ENCODE measurements at places on chromosomes 3 and 15.
A peak's percentile ranks its signal among the peaks of the same experiment; 100 is the strongest.

GRCh38 chr15:23797747-23798446, 110.8 kb upstream of the NDN start:
- DNase-seq = no peak

DNA sequence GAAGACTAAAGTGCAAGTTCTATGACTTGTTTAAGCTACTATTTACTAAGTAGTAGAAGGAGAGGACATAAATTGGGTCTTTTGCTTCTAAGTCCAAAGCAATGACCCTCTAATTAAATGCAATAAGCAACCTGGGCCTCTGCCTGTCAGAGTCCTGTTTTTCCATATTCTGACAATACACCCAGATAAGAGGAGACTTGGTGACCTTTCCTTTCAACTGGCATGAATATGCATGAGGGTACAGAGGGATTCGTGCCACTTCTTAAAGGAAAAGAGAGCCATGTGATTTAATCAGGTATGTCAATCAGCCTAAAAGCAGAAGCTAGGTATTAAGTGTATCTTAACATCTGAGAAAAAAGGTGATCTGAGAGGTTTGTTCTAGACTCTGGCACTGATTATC, 50.7 kb upstream of the FGF7 start:
- DNase-seq = no peak

GRCh38 chr15:80887148-80887547, 102.5 kb downstream of the MESD start:
- DNase-seq = no peak

DNA sequence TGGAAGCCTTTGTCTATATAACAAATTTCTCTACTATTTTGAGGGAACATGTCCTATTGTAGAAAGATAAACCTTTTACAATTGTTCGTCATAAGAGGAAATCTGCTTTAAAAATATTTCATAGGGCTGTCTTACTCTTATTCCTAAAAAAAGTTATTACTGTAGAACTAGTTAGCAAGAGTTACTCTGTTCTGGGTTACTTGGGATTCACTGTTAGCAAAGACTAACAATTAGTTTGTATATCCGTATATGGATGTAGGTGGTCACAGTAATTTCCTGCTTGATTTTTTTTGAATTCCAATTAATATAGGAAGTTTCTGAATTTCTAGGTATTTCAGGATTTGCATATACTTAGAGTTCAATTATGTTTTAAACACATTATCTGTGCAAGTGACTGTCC, 413.5 kb downstream of the RBMS3 start:
- no peak for DNase-seq

- no peak for DNase-seq
Observed at GRCh38 chr15:101407439-101407838, 82.1 kb downstream of the PCSK6 start.

DNA sequence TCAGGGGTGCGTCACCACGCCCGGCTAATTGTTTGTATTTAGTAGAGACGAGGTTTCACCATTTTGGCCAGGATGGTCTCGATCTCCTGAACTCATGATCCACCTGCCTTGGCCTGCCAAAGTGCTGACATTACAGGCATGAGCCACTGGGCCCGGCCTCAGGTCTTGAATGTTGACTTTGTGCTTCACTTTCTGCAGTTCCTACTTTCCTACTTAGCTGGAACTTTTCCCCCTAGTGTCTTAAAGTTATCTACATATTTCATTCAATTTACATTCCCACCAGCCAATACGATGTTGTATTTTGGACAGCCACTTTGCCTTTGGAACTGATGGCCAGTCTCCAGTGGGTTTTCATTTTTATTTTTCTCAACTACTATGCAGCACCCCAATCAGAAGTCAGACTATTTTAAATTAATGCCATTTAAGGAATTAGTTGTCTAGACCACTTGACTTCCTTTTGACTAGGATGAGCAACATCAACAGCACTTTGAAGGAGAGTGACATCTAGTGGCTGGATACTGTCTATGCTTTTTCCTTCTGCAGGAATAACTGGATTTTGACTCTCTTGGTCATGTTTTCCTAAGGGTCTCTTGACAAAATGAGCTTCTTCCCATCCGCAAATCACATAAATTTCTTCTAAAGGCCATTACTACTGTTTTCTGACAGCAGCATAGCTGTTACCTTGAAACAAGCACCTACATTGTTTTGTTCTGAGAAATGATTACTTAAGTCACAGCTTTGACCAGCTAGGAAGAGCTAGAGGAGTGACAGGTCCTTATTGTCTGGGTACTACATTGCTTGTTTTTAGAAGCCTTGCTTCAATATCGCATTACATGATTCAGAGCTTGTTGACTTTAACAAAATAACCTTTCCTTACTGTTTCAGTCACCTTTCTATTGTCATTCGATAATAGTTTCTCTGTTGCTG, 140.2 kb downstream of the ITPR1 start:
- DNase-seq = no peak

DNA sequence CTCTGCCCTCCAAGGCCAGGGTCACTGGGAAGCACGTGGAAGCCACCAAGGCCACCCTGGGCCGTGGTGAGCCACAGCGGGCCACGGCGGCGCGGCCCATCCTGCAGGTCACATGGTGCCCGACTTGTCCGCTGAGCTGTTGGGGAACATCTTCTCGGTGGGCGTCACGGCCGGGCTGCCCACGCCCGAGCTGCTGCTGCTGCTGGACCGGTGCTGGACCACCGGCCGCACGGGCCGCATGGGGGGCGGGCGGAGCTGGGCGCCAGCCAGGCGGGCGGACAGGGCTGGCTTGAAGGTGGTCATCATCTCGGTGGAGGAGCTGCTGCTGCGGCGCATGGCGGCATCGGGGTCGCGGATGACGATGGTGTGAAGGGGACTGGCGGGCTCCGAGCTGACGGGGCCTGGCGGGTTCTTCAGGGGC, 22.1 kb upstream of the RAD18 start:
- no peak for DNase-seq

DNA sequence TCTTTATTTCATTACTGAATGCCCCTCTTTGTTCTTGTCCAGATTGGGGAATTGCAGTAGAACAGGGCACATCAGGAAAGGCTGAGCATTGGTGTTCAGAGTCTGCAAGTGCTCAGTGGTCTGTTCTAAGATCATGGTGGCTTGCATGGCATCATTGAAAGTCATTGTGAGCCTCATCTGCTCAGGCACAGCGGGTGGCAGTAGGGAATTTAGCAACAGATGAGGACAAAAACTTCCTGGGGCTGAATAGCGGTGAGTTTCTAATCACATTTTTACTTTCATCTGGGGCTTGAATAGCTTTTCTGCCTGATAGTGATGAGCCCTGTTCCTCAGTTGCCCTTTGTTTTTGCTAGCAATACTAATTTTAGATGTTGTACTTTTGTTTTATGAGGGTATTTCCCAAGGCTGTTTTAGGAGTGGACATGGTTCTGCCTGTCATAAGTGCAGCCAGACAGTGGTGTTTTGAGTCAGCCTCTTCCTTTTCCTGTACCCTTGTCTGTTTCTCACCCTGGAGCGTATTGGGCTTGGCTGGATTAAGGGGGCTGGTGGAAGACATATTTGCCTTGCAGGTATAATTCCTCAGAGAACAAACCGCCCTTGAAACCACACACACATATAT, 127.2 kb upstream of the IL12A start:
- DNase-seq = no peak

DNA sequence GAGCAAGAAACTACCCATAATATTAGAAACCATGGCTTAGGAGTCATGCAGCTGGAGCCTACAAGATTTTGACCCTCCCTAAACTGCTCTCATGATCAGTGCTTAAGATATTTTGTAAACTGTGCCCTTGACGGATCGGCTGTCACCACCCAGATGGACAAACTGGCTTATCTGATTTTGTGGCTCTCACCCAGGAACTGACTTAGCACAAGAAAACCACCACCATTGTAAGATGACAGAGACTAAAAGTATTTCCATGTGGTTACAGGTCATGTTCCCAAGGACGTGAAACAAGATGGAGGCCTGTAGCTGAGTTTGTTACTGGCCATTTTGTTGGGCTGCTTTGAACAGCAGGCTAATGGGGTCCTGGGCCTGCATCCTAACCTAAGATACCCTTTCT, 940.9 kb downstream of the OTOL1 start:
- no peak for DNase-seq

DNA sequence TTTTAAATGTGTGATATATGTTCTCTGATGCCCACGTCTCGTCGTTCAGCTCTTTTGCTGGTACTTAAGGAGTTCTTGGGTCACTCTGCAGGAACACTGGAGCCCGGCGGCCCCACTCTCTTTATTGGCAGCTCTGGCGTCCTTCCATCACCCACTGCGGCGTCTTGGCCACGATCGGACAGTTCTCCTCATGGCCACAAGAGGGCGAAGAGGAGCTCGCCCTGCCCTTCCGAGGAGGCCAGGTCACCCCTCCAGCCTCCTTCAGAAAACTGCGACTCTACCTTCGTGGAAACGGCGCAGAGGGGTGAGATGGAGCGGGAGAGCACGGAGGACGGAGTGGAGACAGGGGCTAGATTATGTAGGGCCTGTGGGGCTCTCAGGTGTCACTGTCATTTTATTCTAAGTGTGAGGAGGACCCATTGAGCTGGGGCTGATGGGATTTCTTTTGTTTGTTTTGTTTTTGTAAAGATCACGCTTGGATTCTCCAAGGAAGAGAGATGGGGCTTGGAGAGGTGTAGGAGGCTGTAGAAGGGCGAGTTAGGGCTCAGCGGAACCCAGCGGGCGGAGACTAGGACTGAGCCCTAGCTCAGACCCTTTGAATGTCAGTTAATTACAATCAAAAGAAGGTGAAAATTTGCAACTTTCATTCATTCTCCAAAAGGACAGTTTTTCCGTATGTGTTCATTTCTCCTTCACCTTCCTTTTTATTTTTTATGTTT, 28.0 kb upstream of the GABRA5 start:
- DNase-seq = no peak

GRCh38 chr3:121796970-121797369, 37.9 kb downstream of the IQCB1 start:
- no peak for DNase-seq

- peak; percentile 40 for DNase-seq
Observed at GRCh38 chr3:184354121-184354728, 7.2 kb downstream of the CLCN2 start.

GRCh38 chr3:13192471-13193213, 119.4 kb upstream of the IQSEC1 start:
- no peak for DNase-seq

DNA sequence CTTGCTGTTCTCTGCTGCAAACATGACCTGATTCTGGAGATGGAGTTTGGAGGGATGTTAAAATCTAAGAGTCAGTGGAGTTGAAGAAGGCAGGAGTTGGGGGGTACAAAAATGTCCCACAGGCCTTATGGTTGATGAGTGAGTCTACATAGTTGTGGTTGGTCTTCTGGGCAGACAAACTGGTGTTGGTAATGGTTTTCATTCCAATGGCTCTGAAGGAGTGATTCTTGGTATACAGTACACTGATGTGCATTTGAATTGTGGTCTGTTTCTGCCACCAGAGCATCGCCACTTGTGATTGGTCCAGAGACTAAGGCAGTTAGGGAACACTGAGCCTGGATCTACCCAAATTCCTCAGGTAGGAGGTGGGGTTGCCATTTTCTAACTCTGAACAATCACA, 514.1 kb upstream of the CFAP20DC start:
- DNase-seq = no peak

DNA sequence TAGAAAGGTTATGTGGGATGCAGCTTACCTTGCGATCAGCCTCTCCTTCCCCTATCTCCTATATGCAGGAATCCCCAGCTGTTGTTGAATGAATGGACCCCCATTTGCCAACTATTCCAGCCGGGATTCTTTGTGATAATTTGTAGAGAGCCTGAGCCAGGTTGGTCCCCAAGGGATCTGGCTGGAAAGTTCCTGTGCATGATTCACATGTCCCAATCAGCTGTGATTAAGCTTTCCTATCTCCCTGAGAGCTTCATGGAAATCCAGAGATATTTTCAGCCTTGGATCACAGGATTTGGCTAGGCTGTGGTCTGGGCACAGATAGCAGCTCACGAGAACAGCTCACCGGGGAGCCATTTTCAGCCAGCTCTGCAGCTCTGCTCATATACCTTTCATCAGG, 76.7 kb downstream of the ARNT2 start:
- DNase-seq = no peak

DNA sequence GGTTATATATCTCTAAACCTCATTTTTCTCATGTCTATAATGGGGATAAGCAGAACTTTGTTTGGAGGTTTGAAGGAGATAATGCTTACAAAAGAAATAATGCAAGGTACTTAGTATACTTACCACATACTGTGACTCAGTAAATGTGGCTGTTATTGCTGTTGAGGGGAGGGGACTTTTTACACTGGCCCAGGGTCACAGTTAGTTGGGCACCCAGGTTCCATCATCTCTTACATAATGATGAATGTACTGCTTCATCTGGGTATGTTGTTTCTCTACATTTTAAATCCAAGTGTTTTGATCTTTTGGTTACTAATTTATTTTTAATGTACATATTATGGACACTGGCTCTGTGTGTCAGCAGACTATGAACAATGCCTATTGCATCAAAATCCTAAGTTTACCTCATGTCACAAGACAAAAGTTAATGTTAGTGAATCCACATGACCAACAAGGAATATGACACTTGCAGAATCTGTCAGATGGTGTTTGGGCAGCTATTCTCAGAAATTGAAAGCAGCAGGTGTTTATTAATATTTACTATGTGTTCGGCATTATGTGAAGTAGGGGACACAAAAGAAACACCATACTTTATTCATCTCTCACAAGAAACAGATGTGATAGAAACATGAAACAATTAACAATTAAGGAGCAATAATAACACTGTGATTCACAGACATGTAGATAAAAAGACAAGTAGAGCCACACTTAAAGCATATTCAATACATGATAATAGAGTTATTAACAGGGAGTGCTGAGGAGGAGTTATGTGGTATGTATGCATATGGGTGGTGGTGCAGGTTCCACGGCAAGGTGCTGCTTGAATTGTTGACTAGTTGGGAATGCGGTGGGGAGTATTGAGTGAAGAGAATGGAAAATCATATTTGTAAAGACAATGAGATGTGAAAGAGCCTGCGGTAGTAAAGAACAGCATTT, 109.7 kb downstream of the GALK2 start:
- no peak for DNase-seq

DNA sequence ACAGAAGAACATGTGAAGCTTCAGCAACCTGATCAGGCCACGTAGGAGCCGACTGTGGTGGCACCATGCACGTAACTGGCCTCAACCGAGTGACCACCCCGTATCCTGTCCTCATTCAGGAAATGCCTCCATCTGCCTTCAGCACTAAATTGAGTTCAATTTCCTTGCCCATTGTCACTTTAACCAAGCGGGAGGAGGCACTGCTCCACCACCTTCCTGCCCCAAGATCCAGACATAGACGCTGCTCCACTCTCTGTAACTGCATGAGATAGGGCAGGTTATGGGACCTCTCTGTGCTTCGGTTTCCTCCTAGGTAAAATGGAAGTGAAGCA, 80.1 kb upstream of the POMGNT2 start:
- no peak for DNase-seq

DNA sequence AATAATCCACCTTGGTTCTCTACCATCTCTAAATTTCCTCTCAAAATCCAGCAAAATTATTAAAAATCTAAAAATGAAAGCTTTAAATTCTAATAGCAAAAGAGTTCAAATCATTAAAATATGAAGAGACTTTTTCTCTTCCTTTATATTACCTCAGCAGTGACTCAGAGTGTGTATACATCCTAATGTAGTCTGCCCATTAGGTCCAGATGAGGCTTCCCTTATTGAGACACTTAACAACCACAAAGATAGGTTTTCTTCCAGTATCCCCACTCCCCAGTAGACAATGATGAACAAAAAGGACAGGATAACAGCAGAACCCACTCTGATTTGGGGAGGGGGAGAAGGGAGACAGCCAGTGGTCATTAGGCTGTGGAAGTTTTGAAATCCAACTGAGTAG, 61.5 kb upstream of the DCBLD2 start:
- DNase-seq = no peak

GRCh38 chr15:100809151-100809550, 70.5 kb upstream of the ALDH1A3 start:
- no peak for DNase-seq

- DNase-seq = no peak
Observed at GRCh38 chr3:122451371-122451770, 35.5 kb upstream of the WDR5B start.

Measured in CD4-positive, CD25-positive, alpha-beta regulatory T cell (primary cell).